ENCODE measurements at places on chromosomes 13 and 19.

DNA sequence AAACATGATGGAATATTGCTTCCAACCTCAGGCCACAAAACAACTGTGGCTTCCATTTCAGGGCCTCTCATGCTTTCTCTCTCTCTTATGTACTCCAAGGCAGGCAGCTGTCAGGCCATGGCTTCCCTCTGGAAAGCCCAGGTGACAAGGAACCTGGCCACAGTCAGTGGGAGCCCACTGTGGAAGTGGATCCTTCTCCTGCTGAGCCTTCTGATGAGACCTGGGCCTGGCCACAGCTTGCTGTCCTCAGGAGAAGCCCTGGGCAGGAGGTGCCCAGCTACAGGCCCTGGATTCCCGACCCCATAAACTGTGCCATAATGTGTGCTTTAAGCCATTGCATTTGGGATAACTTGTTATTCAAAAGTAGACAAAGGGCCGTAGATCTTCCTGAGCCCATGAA is 71.2 kb downstream of the SPACA7 start:
- no peak for DNase-seq

DNA sequence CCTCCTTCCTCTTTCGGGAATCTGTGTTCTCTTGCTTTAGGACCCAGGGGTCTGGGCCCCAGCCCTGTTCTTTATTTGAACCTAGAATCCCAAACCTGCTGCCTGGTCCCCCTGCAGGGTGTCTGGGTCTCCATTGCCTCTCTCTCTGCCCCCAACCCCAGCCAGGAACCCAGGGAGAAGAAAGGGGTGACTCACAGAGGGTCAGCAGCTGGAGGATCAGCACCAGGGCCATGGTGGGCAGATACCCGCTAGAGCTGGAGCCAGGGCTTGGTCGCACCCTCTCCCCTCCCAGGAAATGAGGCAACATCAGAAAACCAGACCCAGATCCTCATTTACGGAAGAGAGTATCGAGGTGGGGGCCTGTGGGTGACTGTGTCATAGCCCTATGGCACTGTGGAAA is at the start of gene OSCAR:
Gene OSCAR (minus strand): TSS at position 243 of the 400 bp plus-strand sequence. CDS start 11 bp downstream, at position 232.
- no peak for DNase-seq

- DNase-seq: peak; percentile 24
Observed at GRCh38 chr19:4130744-4131438, 7.0 kb upstream of the MAP2K2 start.

- DNase-seq: no peak
Observed at GRCh38 chr13:36188441-36188840, 25.9 kb downstream of the SOHLH2 start.

- DNase-seq: no peak
Observed at GRCh38 chr13:45928843-45929242, 77.3 kb upstream of the SIAH3 start.

Data from AG09319 (cell line).